ENCODE measurements at places on chromosomes 11 and 22.

DNA sequence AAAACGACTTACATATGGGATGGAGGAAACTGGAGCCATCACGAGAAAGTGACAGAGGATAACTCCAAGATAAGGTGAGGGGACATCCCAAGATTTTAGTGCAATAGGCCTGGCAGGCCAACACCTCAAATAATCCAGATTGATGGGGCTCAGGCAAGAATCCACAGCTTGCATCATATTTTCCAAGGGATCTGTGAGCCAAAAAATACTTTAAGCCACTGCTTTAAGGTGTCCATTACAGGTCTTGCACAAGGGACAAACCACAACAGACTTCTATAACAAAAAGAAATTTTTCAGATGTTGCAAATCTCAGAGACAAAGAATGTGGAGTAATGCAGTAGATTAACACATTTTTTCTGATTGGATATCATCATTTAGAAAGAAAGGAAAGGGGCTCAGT lies 45.6 kb downstream of the DENND5A start:
- no peak for DNase-seq

- DNase-seq, result no peak
Measured at GRCh38 chr11:62599901-62600300, 1.8 kb downstream of the MTA2 start.

DNA sequence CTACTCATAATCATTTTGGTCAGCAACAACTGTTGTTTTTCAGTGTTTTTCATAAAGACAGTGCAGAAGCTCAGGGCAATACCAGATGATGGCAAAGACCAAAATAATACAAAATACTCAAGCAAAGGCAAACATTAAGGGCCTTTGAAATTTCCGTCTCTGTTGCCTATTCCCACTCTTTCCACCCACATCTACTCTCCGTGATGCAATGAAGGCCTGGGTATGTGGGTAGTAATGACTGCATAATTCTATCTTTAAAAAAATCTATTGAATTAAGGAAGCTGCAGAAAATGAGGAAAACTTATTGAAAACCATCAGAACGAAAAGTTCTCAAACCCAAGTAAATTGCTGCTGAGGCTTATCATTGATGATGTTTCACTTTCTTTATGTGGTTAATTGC lies 203.3 kb downstream of the MAML2 start:
- DNase-seq, result no peak

DNA sequence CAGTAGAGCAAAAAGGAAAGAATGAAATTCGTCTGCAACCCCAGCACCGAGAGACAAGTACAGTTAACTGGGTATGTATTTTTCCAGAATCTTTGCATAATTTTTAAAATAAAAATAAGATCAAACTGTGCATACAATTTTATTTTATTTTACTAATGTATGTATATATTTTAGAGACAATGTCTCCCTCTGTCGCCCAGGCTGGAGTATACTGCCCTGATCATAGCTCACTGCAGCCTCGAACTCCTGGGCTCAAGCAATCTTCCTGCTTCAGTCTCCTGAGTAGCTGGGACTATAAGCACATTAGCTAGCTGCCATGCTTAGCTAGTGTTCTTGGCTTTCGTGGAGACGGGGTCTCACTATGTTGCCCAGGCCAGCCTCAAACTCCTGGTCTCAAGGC lies 18.8 kb upstream of the DRD2 start:
- DNase-seq, result no peak

GRCh38 chr22:46090631-46091201 lies 59.6 kb upstream of the PPARA start:
- no peak for DNase-seq

GRCh38 chr11:61477727-61478148 lies 30.8 kb upstream of the LRRC10B start:
- DNase-seq, result peak; percentile 66

GRCh38 chr11:105189581-105189980 lies 50.0 kb upstream of the CARD18 start:
- DNase-seq, result no peak

DNA sequence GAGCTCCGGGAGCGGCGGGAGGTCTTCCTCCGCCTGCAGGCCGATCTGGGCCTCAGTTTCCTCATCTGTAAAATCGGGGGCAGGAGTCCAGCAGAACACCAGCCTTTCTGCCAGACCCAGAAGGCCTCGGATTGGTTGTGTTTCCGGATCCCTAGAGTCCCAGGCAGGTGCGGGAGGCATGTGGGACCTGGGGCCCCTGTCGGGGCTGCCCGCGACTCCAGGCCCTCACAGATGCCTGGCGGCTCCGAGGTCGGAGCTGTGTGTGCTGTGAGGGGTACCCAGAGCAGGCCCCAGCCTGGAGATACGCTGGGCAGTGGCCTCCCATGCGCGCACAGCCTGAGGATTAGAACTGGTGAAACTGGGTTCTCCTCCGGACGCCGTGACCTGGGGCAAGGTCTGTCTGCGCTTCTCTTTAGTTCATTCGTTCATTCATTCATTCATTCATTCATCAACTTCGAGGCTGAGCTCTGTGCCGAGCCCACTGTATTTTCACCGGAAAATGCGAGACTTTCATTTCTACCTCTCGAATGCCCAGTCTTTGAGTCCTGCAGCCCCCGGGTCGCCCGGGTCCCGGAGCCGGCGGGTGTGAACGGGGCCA lies 24.6 kb downstream of the FLRT1 start:
- DNase-seq, result no peak

- DNase-seq, result no peak
Measured at GRCh38 chr11:30811226-30811755, 225.1 kb upstream of the MPPED2 start.

GRCh38 chr11:57457643-57458023 lies 2.7 kb upstream of the RTN4RL2 start:
- no peak for DNase-seq

GRCh38 chr11:33500332-33500731 lies 200.3 kb downstream of the C11orf91 start:
- DNase-seq, result no peak

DNA sequence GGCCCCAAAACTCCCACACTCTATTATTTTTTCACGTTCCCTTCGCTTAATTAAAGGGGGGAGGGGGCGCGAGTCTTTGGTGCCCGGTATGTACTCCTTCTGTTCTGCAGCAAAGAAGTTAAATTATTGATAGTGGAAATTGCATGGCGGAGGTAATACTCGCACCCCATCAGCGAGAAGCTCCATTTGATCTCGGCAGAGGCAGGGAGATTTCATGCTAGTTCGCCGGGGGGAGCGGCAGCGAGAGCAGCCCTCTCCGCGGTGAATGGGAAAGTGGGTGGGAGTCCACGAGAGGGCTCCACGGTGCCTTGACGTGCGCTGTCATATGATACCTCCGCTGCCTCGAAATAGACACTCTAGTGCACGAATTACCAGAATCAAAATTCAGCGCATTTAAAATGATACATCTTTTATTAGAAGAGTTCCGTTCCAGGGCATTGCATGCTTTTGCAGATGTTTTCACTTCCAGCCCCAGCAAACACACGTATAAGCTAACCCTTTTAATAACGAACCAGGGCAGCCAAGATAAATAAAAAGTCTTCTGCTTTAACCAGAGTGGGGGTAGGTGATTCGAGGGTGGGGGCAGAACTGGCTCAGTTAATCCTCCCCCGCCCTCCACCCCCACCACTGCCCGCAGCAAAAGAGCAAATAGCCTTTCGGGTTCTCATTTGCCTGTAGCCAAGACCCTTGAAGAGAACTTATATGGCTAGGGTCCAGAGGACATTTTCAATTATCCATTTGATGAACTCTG lies 1.3 kb upstream of the BDNF start:
- no peak for DNase-seq

DNA sequence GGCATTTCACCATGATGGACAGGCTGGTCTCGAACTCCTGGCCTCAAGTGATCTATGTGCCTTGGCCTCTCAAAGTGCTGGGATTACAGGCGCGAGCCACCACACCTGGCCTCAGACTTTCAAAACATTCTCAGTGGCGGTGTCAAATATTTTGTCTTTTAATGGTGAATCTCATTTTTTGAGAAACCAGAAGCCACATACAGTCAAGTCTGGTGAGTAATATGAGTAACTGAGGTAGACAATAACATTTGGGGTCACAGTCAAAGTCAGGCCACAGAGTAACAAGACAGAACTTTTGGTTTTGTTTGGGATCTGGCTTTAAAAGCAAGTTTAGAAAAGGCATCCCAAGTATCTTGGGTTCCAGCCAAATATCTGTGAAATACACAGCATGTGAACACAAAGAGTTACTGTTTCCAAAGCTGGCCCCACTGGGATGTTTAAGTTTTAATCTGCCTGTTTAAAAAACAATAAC lies 5.6 kb upstream of the TMA7B start:
- DNase-seq, result no peak

DNA sequence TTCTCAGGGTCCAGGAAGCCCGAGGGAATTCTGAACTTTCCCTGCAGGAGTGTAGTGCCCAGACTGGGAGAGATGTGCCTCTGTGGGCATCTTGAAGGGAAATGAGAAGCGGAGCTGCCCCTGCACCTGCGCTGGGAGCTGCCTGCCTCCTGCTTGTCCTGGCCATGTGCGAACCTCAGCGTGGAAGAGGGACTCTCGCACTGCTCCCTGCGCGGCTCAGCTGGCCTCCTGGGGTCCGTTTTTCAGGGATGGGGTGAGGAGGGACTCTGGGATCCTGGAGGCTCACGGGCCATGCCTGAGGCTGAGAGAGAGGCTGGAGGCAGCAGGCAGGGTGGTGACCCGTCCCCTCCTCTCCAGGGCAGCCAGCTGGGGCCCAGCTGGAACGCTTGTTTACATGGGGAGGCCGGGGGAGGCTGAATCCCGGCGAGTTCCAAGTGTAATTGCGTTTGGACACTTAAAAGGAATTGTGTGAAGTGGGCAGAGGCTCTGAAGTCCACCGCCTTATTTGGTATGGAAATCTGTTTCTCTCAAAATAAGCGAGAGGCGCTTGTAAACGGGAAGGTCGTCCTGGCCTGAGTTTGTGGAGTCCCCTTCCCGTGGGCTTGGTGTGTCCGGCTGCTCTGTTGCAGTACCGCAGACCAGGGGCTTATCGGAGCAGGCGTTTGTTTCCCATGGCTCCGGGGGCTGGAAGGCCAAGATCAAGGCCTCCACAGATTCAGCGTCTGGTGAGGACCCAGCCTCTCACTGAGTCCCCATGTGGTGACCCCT lies 1.2 kb upstream of the MRGPRF start:
- DNase-seq, result no peak

DNA sequence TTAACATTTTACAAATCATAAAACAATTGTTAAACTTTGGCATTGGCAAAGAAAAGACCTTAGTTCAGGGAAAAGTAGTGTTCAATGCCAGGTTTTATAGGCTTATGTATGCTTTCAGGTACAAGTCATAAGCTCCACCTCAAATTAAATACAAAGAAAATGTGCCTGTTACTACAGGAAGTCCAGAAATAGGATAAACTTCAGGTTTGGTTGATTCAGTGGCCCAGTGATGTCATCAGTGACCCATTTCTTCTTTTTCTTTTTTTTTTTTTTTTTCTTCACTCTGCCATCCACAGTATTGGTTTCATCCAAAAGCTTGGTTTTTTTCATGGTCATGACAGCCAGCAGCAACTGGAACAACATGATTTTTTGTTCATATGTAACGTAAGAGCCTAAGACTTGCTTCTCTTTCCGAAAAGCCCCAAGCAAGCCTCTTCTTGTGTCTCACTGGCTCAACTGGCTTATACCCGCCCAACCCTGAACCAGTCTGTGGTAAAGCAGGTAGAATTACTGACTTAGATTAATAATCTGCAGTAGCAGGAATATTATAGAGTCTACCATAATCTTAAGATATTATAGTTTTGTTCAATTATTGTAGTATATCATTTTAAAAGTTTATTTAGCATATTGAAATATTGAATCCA lies 46.2 kb downstream of the TTC17 start:
- no peak for DNase-seq

GRCh38 chr11:92886243-92886905 lies 83.1 kb upstream of the MTNR1B start:
- no peak for DNase-seq

DNA sequence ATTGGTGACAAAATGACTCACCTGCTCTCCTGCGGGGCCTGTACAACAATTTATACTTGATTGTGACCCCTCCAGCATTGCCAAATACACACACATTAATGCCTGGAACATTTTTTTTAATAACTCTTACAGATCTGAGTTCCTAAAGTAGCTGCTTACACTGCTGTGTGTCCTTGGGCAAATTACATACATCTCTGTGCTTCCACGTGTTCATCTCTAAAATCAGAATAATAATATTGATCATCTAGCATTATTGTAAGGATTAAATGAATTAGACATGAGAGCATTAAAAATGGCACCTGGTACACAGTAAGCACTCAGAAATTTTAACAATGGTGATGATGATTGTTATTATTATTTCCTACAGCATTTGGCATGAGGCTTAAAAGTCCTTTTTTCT lies 21.5 kb upstream of the WT1 start:
- no peak for DNase-seq

GRCh38 chr22:44181033-44181911 lies 547 bp downstream of the PARVG start:
- DNase-seq, result peak; percentile 56

DNA sequence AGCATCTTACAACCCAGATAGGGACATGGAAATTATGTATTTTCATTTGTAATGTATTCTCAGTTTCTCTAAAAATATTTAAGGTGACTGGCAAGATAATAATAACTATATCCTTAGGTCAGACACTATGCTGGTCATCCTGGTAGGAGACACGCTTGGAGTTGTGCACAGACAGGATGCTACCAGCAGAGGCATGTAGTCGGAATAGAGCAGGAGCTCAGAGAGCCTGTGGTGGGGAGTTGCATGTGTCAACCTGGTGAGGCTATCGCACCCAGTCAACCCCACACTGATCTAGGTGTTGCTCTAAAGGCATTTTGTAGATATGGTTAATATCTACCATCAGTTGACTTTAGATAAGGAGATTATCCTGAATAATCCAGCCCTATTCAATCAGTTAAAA lies 318.5 kb downstream of the MIAT start:
- no peak for DNase-seq

Measured in activated CD4-positive, CD25-positive, alpha-beta regulatory T cell treated with anti-CD3 and anti-CD28 coated beads, Interleukin-2, amount 50 U/mL, for 72 hours (primary cell).